ENCODE measurements at places on chromosomes 2 and 18. TPM values are rescaled to one million over a fixed set of nuclear protein-coding genes. Genes with fewer than 3 reads are reported as not detected.

Gene SPATS2L
- total RNA-seq = 70.8 TPM

Gene ELMOD3
- 20.4 TPM for total RNA-seq

Gene STPG4
- total RNA-seq = 0.52 TPM

Gene TNFAIP6
- 572 TPM for total RNA-seq

Gene ELOA2
- not detected for total RNA-seq

Gene SPDYA
- total RNA-seq = 1.3 TPM

Gene LRRC30
- total RNA-seq = not detected

Gene TTC39C
- 29.0 TPM for total RNA-seq

Gene HK2
- total RNA-seq = 31.9 TPM

Gene CNGA3
- 0.43 TPM for total RNA-seq

Gene PAIP2B
- total RNA-seq = 1.1 TPM

Gene ARHGEF4
- 12.9 TPM for total RNA-seq

Gene IL1RL1
- 0.65 TPM for total RNA-seq

Gene DCDC2C
- total RNA-seq = not detected

Gene TIA1
- 90.9 TPM for total RNA-seq

Gene ARL5A
- 63.1 TPM for total RNA-seq

Gene SERPINB10
- not detected for total RNA-seq

Gene TOGARAM2
- total RNA-seq = under 0.01 TPM

Gene ABI2
- 47.8 TPM for total RNA-seq

Gene DARS1
- 131 TPM for total RNA-seq

Gene KCNK3
- 0.11 TPM for total RNA-seq

Gene ESPNL
- 1.3 TPM for total RNA-seq

Gene ACMSD
- total RNA-seq = not detected

Gene LANCL1
- total RNA-seq = 71.9 TPM

Gene FKBP1B
- 4.1 TPM for total RNA-seq

Gene NEUROD1
- total RNA-seq = not detected

Gene LYPD6B
- total RNA-seq = 2.4 TPM

Gene SLC4A1AP
- 31.8 TPM for total RNA-seq

Gene FBXO15
- 0.26 TPM for total RNA-seq

Gene LCLAT1
- 38.5 TPM for total RNA-seq

Gene ST6GAL2
- 0.32 TPM for total RNA-seq

Gene TMEM17
- total RNA-seq = 3.4 TPM

Gene GREB1L
- under 0.01 TPM for total RNA-seq

Gene REEP1
- total RNA-seq = 0.52 TPM

Gene SPEG
- total RNA-seq = 18.6 TPM

Gene PARD3B
- 19.5 TPM for total RNA-seq

Gene ASB18
- not detected for total RNA-seq

Gene ARHGAP15
- not detected for total RNA-seq

Gene XDH
- total RNA-seq = 0.43 TPM

Gene MAP3K20
- 49.7 TPM for total RNA-seq

Gene HAAO
- 7.1 TPM for total RNA-seq

Gene MEP1B
- total RNA-seq = not detected

Gene TEX261
- total RNA-seq = 42.3 TPM

Gene MYO3B
- under 0.01 TPM for total RNA-seq

Gene MALL
- total RNA-seq = 72.8 TPM

Gene PTPRN
- 0.13 TPM for total RNA-seq
